ENCODE measurements at places on chromosomes 6 and 20.

- no peak for DNase-seq
Measured at GRCh38 chr6:137237413-137238170, 18.4 kb upstream of the IFNGR1 start.

- DNase-seq, result no peak
Measured at GRCh38 chr6:119467488-119468081, 118.0 kb upstream of the MAN1A1 start.

- DNase-seq, result no peak
Measured at GRCh38 chr6:144353871-144354314, 68.8 kb downstream of the UTRN start.

DNA sequence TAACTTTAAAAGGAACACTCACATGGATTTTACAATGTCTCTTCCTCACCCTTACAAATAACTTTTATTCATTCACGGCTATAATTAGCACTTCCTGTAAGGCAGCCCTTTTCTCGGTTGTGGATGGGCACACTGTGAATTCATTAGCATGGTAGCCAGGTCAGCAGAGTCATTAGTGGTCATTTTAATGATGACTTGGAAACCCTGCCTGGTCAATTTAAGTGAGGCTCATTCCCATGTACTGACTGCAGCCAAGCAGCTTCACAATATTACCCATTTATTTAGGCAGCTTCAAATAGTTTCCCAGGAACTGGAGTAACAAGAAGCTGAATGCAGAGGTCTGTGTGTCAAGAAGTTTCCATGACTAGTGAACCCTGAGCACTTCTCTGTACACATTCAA, 248.8 kb downstream of the KHDC1L start:
- no peak for DNase-seq

DNA sequence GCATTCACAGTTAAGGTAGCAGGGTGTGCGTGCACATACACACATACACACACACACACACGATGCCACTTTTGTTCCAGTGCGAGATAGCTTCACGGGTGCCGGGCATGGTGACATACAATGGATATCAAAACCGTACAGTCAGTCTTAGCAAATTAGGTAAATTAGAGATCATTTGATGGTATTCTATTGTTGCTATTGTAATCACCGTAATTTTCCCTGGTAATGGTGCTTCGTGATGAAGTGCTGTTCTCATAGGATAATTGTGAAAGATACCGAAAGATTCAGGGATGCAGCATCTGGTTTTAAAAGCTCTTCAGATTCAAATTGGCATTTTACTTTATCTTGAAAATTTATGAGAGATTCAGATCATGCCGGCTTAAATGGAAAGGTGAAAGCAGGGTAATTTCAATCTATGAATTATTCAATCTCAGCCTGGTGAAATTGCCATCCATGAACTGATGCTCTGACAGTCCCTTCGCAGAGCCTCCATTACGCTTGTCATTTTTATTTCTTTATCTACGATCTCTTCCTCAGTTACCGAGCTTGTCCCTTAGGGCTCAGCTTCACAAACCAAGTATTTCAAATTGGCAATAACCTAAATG, 71.3 kb upstream of the SOX4 start:
- DNase-seq, result no peak

- DNase-seq, result no peak
Measured at GRCh38 chr20:56223352-56223751, 25.2 kb upstream of the MC3R start.

DNA sequence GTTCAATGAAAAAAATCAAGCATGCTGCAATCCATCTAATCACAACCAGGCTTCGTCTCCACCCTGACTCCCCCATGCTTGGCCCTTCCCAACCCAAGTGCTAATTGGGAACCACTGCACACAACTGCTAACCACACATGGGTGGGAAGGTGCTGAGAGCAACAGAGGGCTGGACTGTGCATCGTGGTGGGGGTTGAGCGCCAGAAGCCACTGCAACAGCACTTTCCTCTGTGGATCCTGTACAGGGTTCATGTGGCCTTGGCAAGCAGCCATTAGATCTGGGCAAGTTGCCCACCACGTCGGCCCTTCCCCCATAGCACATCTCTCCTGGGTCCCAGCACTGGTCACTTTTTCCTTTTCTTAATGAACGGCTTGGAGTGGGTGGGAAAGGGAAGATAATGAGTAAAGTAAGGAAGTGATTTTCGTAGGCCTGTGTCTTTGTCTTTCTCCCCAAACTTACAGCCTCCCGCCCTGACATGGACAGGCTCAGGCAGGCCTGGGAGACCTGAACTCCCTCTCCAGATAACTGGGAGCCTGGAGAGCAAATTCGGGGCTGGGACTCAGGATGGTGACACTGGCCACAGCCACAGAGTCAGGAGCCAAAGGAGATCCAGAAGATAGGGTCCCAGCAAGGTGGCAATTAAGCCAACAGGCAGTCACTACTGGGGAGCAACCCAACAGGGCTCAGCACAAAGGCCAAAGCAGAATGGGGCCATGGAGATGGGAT, 34.4 kb upstream of the MRPS10 start:
- DNase-seq, result no peak

- no peak for DNase-seq
Measured at GRCh38 chr20:61516346-61517208, 264.5 kb downstream of the CDH4 start.

DNA sequence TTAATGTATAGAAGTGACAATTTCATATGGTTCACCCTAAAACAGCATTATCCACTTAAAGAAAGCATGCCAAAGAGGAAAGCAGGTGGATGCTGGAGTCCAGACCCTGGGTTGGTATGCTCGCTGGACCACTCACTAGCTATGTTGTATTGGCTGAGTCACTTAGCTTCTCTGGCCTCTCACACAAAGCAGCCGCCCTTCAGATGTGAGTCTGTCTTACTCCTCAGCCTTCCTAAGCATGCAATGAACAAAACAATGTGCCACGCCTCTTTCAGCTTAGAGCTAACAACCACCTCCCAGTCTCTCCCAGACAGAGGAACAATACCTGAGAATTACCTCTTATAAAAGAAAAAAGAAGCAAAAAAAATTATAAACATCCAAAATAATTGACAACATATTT, 29.4 kb downstream of the SIM1 start:
- no peak for DNase-seq

- DNase-seq, result no peak
Measured at GRCh38 chr20:4546786-4547185, 174.9 kb upstream of the PRND start.

DNA sequence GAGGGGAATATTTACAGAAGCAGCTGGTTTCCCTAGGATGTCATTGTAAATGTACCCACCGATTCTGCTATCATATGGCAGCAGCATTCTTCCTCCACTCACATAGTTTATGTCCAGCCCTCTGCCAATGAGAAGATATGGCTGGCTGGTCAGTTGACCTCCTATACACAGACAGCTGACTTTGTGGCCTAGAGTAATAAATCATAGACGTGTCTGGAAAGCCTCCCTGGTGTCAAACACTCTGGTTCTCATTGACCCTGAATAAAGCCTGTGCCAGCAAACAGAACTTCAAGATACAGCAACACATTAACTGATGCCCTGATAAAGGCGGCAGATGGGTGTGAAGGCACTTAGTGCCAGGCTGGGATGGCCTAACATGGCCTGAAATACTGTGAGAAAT, 52.6 kb downstream of the GPR63 start:
- DNase-seq, result no peak

DNA sequence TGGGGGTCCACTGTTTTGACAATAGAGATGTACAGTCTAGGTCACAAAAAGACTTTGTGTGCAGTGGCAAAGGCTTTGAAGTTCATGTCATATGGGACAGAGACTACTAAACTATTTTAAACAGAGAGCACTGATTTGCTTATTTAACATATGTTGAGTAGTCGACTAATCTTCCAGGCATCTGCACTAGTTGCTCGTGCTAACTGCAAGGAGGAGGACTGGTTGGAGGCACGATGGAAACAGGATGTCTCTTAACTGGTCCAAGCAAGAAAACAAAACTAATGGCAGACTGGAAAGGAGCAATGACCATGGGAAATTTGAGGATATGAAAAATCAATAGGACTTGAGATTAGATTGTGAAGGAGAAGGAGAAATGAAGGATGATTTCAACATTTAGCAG, 28.5 kb upstream of the ERVFRD-1 start:
- no peak for DNase-seq

- no peak for DNase-seq
Measured at GRCh38 chr20:49199729-49200293, 11.7 kb upstream of the STAU1 start.

- DNase-seq, result no peak
Measured at GRCh38 chr6:15033850-15034203, 212.0 kb upstream of the JARID2 start.

- DNase-seq, result no peak
Measured at GRCh38 chr6:17998003-17998402, 10.6 kb upstream of the KIF13A start.

GRCh38 chr20:19981031-19981451, 36.1 kb upstream of the NAA20 start:
- DNase-seq, result no peak

DNA sequence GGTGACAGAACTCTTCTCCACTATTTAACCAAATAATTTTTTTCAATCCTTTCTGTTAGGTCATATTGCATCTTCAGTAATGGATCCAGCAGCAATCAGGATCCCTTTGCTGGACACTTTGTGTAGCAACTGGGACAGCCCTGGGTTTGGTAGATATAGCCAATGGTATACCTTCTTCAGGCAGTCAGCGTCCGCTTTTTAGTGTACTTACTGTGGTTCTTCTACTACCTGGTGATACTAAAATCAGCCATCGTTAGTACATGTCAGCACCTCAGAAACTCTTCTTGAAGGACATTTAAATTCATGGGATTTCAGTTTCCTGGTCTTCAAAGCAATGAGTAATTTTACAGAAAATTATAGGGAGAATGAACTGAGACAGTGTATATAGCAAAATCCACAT, 93.5 kb downstream of the ADGRG6 start:
- no peak for DNase-seq

DNA sequence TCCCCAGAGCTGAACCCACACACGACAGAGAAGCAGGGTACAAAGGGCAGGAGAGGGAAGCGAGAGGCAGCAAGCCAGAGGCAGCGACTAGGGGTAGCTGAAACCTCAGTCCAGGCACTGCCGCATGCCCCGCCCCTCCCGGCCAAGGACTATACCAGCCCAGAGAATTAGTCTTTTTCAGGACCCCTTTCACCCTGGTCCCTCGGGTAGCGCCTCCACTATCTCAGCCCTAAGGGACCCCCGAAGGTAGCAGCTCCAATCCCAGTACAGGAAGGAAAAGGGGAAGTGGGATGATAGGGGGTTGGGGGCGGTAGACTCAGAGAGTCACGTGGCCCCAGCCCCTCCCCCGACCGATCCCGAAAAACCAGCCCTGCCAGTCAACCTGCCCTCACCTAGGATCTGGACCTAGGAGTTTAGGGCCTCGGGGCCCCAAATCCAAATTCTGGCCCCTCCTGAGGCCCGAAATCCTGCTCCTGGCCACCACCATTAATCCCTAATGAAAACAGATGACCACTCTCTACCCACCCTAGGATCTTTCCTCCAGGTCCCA, 1.3 kb downstream of the RGL2 start:
- DNase-seq, result no peak

DNA sequence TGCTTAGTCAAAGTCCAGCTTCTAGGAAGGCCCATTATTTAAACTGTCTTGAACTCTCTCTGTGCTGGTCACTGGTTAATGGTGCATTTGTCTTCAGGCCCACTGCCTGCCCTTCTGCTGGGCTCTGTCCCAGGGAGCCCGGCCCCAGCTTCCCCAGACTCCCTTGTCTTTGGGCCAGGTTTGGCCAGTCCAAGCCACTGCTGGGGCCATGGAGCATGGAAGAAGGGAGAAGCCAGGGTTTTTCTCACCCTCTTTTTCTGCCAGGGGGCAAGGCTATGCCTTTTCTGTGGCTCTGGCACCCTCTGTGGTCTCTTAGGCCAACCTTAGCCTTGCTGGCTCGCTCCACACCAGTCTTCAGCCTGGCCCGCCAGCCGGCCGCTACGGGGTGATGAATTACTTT, 390.0 kb upstream of the SULF2 start:
- DNase-seq, result no peak

DNA sequence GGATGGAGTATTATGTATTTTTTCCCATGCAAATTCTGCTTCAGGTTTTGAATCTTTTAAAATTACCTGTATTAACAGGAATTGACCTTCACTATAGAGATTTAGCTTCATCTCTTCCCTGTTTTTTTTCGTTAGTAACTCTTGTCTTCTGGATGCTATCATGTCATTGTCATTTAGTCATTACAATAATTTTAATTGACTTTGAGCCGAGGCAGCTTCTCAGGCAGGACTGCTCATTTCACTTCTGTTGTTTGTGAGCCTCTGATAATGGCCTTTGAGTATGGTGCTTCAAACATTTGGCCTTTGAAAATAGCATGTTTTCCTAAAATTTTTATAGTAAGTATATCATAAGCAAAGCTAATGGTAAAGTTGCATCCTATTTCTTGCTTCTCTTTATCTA, 375.1 kb upstream of the MMS22L start:
- no peak for DNase-seq

DNA sequence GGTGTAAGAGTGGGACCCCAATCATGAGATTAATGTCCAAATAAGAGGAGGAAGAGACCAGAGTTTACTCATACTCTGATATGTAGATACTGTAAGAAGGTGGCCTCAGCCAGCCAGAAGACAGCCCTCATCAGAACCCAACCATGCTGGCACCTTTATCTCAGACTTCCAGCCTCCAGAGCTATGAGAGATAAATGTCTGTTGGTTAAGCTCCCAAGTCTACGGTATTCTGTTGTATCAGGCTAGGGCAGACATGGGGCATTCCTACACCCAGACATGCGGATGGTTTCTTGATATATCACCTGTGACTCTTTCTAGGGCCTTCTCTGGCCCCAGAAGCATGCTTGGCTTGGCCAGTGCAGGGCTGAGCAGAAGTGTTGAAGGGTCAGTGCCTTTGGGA, 247.4 kb upstream of the RIN2 start:
- DNase-seq, result no peak

DNA sequence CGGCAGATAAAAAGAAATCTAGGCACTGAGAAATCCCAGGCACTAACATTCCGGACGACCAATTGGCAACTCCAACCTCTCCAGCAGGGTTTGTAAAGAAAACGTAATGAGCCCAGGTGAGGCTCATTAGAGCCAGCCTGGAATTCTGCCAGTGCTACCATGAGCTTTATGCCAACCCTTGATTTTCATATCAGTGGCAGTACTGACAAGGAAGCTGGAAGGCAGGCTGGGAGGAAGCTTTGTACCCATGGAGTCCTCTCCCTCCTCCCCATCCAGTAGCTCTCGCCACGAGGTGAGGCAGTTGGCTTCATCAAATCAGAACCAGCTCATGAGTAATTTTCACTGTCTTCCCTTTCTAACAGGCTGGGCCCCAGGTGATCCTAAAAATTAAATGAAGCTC, 250.2 kb downstream of the ZNF217 start:
- no peak for DNase-seq
